Mucosa of gallbladder (tissue), 1 donor: ENCODE measurements at places on chromosomes 13 and 19. TPM values are rescaled to one million over a fixed set of nuclear protein-coding genes. Genes with fewer than 3 reads are reported as not detected.

DNA sequence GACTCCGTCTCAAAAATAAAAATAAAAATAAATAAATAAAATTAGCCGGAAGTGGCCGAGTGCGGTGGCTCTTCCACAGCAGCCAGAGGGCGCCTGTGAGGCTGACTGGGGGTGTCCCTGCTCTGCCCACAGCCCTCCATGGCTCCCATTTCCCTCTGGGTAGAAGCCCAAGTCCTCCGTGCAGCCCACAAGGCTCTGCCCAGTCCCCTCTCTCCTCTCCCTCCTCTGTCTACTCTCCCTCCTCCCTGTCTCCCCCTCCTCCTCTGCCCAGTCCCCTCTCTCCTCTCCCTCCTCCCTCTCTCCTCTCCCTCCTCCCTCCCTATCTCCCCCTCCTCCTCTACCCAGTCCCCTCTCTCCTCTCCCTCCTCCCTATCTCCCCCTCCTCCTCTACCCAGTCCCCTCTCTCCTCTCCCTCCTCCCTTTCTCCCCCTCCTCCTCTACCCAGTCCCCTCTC is 20.4 kb downstream of the MISP start:
- no peak for DNase-seq

DNA sequence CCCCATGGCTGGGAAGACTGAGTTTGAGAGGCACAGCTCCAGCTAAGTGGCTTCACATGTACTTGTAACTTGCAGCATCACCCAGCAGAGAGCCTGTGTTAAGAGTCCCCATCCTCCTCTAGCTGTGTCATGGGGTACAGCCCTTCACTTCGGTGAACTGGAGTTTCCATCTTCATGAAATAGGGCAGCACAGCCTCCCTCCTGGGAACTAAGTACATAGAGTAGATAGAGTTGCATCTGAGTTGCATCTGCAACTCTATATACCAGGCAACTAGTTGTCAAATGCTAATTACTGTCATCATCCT is 1.2 kb downstream of the PRDX2 start:
- DNase-seq: no peak

DNA sequence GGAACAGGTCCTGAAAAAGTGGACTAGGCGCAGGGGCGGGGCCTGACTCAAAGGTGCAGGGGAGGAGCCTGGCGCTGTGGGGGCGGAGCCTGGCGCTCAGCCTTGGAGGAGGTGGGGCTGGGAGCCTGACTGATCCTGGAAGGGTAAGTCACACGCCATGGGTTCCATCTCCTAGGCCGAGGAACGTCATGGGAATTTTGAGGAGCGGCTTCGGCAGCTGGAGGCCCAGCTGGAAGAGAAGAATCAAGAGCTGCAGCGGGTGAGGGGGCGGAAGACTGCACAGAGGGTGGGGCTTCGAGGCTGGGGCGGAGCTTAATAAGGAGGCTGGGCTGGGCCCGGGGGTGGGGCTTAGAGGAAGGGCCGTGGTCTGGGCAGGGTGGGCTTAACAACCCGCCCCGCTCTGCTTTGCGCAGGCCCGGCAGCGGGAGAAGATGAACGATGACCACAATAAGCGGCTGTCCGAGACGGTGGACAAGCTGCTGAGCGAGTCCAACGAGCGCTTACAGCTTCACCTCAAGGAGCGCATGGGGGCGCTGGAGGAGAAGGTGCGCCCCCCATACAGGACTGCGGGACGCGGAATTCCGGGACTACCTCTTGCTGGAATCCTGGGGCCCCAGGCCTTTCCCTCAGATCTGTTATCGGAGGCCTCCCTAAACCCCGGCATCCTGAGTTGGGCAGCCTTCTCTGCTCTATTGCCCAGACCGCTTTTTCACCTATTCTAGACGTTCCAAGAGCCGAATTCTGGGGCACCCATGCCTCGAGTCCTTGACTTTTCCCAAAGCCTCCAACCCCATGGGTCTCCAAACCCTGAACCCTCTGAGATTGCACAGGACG is 14.5 kb downstream of the PPFIA3 start:
- peak; percentile 80 for DNase-seq

DNA sequence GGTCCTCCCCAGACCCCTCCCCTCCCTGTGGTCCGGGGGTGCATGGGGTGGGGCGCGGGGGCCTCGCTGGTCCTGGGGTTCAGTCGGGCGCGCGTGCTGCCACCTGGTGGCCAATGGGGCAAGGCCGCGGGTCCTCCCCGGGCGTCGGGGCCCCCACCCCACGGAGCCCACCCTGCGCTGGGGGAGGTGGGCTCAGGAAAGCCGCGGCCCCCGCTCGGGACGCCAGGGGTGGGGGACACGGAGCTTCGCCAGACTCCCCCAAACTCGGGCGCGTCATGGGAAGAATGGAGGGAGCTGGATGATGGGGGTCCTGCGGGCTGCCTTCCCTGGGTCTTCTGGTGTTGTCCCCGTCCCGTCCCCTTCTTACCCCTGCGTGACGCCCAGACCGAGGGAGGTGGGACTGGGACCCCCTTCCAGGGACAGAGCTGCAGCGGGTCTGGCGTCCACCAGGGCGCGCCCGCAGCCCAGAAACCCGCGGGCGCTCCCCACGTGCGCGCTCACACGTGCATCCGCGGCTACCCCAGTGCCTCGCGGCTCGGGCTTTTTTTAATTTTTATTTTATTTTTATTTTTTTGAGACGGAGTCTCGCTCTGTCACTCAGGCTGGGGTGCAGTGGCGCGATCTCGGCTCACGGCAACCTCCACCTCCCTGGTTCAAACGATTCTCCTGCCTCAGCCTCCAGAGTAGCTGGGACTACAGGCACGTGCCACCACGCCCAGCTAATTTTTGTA is 19.8 kb upstream of the TCF3 start:
- DNase-seq: no peak

GRCh38 chr13:47190696-47191305 is 293.9 kb upstream of the HTR2A start:
- DNase-seq: no peak

- no peak for DNase-seq
Measured at GRCh38 chr13:29598321-29598720, 2.8 kb upstream of the SLC7A1 start.

DNA sequence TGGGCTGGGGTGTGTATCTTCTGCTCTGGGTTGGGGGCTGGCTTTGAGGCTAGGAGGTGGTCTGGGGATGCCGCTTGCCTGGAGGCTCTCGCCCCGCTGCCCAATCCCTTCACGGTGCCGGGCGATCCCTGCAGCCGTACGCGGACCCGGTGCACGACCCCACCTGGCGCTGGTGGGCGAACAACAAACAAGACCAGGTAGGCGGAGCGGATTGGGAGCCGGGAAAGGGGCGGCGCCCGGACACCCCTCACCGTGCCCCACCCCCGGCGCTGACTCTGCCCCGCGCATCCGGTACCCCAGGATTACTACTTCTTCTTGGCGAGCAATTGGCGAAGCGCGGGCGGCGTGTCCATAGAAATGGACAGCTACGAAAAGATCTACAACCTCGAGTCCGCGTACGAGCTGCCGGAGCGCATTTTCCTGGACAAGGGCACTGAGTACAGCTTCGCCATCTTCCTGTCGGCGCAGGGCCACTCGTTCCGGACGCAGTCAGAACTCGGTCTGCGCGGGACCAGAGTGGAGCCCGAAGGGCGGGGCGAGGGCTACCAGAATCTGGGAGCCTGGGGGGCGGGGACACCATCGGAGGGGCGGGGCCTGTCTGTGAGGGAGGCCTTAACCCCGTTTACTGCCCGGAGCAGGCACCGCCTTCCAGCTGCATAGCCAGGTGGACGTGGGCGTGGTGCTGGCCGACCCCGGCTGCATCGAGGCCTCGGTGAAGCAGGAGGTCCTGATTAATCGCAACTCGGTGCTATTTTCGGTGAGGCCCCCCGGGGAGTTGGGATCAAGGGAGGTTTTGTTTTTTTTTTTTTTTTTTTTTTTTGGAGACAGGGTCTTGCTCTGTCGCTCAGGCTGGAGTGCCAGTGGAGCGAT is 12.1 kb upstream of the PSMD8 start:
- DNase-seq: peak; percentile 70

DNA sequence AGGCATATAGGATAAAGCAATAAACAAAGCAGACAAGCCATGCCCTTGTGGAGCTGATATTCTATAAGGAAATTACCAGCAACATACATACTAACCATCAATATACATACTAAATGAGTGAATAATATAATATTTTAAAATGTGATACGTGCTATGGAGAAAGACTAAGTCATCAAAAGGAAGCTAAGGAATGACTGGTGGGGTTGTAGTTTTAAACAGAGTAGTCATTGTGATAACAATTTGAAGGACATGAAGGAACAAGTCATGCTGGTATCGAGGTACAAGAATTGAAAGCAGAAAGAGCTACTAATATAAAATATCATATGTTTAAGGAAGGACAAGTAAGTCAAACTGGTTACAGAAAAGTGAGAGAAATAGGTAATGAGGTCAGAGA is 894.9 kb upstream of the PCDH9 start:
- DNase-seq: no peak

GRCh38 chr13:33787051-33787591 is 30.8 kb upstream of the RFC3 start:
- no peak for DNase-seq

GRCh38 chr13:100089465-100090032 is 656 bp downstream of the PCCA start:
- no peak for DNase-seq

DNA sequence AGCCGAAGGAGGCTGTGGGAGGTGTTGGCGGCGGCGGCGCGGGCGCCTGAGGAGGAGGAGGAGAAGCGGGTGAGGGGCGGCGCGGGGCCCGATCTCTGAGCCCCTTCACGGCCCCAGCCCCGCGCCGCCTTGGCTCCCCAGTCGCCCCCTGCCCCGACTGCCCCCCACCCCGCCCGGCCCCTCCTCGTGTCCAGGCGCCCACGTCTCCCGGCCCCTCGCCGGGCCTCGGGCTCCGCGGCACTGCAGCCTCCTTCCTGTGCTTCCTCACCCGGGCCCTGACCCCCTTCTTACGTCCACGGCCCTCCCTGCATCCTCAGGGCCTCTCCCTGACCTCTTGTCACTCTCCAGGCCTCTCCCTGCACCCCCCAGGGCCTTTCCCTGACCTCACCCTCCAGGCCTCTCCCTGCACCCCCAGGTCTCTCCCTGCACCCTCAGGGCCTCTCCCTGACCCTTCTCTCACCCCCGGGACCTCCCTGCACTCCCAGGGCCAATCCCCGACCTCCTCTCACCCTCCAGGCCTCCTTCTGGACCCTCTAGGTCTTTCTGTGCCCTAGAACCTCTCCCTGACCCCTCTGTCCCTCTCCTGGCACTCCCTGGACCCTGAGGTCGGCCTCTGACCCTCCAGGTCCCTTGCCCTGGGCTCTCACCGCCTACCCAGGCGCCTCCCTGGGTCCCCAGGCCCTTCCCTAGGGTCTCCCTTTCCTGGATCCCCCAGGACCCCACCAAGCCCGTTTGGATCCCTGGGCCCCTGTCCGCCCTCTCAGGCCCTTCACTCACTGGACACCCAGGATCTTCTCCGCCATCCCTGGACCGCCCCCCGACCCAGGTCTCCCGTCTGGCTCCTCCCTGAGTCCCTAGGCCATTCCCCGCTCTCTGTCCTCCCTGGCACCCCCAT is 460 bp downstream of the KMT5C start:
- no peak for DNase-seq

The TTC9B gene
- not detected for total RNA-seq

The TMEM86B gene
- 193 TPM for total RNA-seq

The PSG1 gene
- not detected for total RNA-seq

The RAB20 gene
- 41.1 TPM for total RNA-seq

The NEK5 gene
- total RNA-seq: 0.29 TPM

The ZNF667 gene
- 9.4 TPM for total RNA-seq

The HDGFL2 gene
- 54.4 TPM for total RNA-seq
